ENCODE measurements at places on chromosomes 1 and 21.

GRCh38 chr1:32100807-32101708 lies 6.8 kb upstream of the KPNA6 start:
- no peak for DNase-seq

DNA sequence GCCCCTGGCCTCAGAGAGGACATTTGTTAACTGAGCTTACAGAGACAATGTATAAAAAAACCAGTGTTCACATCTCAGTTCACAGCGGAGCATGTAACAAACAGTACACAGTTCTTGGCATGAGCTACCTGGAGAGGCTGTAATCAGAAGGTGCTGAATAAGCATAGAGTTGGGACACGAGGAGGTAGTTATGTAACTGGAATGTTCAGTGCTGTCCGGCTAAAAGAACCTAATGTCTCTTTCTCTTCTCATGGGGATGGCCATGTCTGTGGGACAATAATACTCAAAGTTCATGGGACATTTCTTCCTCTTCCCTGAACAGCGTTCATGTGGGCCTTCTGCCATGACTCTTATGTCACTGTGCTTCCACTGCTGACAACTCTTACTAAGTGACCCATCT lies 17.2 kb upstream of the STX12 start:
- no peak for DNase-seq

GRCh38 chr1:71770121-71770520 lies 512.2 kb downstream of the NEGR1 start:
- no peak for DNase-seq

GRCh38 chr1:64469977-64470664 lies at the start of gene CACHD1:
CACHD1 (plus strand) TSS chr1:64470129; CDS start chr1:64470745, 616 bp downstream.
- peak; percentile 56 for DNase-seq

- DNase-seq, result no peak
These were observed 5.8 kb downstream of the KIF1B start for GRCh38 chr1:10216090-10216749.

DNA sequence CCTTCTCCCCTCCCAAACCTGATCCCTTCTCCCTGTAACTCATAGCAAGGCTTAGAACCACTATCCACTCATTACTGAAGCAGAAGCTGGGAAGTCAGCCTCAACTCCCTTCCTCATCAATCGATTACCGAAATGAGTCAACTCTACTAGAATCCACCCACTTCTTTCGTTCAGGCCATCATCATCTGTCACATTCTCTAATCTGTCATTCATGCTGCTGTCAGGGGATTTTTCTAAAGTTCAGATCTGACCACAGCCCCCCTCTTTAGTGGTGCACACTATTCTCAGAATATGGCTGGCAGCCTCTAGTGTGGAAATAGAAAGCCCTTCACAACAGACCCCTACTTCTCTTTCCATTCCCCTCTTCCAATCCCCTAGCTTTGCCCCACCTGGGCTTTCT lies 5.1 kb downstream of the NT5C1A start:
- DNase-seq, result no peak

DNA sequence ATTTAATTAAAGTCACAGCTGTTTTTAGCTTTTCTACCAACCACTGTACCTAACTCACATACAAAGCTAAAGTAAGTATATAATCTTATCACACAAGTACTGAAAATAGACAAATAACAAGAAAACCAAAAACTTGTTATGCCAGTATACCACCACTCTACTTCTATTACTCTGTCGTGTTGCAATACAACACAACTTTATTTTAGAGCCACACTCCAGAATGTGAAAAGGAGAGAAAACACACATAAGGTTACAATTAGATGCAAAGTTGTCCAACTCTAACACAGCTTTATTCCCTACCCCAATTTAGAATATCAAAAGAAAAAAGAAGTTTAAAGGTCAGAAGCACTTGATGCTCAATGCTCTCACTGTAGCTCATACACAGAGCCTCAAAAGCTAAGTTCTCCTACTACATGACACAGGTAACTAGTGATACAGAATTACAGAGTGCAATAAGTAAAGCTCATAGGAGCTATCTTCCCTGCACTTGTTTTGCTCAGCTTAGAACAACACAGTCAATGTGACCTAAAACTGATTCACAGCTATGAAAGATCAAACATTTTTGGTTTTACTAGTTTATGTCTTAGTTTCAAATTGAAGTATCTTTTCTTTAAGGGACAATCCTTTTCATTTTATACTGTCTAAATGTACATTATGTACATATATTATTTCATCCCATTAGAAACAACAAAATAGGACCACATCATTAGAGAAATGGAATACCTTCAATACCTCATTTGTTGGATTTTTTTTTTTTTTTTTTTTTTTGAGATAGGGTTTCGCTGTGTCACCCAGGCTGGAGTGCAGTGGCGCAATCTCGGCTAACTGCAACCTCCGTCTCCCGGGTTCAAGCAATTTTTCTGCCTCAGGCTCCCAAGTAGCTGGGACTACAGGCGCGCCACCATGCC lies 29.2 kb downstream of the EYA3 start:
- no peak for DNase-seq

DNA sequence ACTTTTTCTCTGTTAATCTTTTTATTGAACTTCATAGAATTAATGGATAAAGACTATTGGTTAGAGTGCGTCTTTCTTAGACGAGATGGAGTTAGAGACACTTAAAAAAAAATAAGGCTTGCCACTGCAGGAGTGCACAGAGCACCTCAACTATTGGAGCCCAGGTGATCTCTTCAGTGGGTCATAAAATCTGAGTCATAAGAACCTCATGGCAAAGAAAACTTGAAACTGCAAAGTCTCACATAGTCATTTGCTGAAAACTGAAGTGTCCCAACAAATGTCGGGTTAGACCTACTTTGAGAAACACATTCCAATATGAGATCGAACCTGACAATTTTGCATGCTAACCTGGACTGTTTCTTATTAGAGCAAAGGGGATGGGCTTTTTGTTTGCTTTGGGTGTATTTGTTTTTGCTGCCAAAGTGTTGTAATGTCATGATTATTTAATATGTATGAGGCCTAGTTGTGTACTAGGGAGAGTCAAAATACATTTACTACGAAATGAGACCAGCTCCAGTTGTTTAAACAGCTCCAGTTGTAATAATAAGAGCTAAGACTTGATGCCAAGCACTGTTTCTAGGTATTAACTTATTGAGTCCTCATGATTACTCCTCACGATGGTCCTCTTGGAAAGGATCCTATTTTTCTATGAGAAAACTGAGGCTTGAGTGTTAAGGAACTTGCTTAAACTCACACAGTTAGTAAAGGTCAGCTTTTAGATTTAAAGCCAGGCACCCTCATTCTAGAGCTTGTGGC lies 65.1 kb downstream of the DDR2 start:
- no peak for DNase-seq

DNA sequence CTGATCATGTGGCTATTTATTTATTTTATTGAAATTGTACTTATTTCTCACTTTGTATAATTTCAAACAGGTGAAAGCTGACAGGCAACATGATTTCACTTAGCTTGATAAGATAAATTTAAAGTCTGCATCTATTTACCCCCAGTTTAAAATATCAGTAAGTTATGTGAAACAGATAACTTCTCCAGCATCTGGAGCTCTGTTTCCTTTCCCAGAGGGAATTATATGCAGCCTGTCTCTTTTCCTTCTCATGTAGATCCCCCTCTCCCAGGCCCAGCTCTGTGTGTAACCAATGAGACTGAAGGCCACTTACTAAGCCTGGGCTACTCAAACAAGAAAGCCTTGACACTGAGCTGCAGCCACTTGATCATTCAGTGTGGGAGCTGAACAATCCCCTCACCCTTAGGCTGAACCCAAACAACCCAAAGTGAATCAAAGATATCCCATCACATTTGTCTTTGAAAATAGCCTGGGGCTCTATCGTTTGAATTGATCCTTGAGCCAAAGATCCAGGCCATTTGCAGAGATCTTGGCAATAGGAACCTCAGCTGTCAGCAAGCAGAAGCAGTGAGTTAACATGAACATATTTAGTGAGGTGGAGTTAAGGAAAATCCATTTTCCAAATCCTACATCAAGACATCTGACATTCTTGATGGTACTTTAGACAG lies 383.9 kb downstream of the TGFB2 start:
- DNase-seq, result no peak

GRCh38 chr1:65539266-65540131 lies 119.0 kb downstream of the LEPR start:
- DNase-seq, result no peak

DNA sequence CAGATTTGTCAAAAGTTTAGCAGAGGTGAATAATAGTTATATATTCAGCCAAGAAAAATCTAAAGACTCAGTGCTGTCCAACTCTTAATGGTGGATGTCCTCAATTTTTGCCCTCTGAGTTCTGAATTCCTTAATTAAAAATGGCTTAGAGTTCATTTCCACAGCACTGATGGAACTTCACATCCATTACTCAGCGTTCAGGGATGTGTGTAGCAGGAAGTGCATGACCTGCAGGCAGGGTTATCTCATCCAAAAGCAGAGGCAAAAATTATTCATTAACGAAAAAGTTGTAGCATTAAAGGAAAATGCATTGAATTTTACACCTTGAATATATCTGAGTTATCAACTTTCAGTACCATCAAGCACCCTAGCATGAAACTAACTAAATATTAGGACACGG lies 96.7 kb downstream of the ZP4 start:
- DNase-seq, result no peak

GRCh38 chr21:28299946-28300345 lies 692.7 kb downstream of the LTN1 start:
- no peak for DNase-seq

DNA sequence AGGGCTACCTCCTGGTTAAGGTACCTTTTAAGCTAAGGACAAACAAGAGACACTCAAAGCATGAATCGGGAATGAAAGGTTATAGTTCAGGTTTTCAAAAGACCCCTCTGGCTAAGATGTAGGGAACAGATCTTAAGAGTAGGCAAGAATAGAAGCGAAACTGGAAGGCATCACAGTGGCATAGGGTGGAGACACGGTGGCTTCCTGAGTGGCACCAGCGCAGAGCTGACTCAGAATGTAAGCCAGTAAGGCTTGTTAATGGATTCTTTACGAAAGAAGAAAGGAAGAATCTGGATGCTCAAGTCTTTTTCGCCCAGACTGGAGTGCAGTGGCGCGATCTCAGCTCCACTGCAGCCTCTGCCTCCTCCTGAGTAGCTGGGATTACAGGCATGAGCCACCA lies 21.2 kb downstream of the PADI6 start:
- peak; percentile 30 for DNase-seq

GRCh38 chr1:237566581-237566980 lies 324.1 kb downstream of the ZP4 start:
- DNase-seq, result no peak

DNA sequence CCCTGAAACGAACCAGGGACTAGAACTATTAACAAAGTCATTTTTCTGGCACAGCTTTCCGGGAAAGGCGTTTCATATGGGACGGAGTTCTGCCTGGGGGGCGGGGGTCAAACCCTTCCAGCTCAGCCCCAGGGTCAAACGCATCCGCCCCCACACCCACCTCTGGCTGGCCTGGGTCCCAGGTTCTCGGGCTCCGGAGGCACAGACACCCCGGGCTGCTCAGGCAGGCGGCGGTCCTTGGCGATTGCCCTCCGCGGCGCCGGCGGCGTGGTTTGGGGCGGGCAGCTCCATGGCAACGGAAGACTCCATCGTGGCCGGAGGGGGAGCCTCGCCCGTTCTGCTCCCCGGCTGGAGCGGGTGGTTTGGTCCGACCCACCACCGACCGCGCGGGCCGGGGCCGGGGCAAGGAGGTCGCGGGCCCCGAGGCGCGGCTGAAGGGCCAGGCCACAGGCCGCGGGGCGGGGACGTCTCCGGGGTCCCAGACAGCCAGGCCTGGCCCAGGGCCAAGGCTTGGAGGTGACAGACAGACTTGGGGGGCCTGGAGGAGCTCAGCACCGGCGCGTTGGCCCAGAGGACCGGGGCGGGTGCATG lies at the start of gene CFAP74:
Gene CFAP74 (minus strand): TSS at position 246 of the 591 bp plus-strand sequence. CDS start 12,830 bp downstream, outside the sequence.
- DNase-seq, result no peak

DNA sequence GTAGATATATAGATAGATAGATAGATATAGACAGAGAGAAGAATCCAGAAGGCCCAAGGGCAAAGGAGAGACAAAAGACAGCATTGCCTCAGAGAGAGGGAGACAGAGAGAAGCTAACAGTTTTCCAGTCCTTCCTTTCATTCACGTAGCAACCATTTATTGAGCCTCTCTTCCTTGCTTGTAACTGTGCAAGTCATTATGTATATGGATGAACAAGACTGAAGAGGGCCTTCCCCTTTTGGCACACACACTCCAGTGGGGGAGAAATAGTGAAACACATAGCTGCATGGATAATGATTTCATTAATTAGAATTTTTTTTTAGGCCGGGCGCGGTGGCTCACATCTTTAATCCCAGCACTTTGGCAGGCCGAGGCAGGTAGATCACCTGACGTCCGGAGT lies 74.8 kb upstream of the PUM1 start:
- no peak for DNase-seq

- DNase-seq, result no peak
These were observed 27.0 kb downstream of the IL10RB start for GRCh38 chr21:33293136-33293535.

DNA sequence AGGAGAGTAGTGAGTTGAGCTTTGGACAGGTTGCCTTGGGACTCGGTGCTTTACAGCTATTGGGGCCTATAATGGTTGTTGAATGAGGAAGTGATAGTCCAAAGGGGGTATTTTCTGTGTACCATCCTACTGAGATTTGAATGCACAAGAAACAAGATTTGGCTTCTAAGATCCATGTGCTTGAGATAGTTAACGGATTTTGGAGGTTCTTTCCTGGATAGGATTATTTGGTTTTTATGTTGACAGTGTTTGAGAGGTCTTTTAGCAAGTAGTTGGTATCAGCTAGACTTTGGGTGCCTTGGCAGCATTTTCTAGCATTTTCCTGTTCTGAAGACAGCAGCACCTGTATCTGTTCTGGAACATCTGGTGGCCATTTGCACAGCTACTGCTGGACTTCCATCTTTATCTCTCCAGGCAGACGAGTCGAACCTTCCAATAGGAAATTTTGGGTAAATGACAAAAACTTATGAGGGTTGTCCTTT lies 3.6 kb upstream of the SCAF4 start:
- DNase-seq, result no peak

- no peak for DNase-seq
These were observed 112.9 kb upstream of the WARS2 start for GRCh38 chr1:119253366-119253765.

DNA sequence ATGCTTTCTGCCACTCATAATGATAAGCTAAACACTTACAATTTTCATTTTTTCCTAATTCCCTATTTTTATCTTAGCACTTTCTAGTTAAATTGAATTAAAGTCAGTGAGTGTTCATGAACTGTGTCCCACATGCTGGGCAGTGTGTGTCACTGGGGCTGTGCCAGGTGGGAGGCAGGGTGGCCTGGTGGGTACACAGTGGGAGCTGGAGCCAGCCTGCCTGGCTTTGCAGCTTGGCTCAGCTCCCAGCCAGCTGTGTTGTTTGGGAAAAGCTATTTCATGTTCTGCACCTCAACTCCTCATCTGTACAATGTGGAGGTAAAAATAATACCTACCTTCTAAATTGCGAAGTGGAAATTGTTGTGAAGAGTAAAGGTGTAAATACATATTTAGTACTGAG lies 238.4 kb downstream of the PLA2G4A start:
- DNase-seq, result no peak

GRCh38 chr1:117571496-117571895 lies 34.4 kb upstream of the TENT5C start:
- no peak for DNase-seq

DNA sequence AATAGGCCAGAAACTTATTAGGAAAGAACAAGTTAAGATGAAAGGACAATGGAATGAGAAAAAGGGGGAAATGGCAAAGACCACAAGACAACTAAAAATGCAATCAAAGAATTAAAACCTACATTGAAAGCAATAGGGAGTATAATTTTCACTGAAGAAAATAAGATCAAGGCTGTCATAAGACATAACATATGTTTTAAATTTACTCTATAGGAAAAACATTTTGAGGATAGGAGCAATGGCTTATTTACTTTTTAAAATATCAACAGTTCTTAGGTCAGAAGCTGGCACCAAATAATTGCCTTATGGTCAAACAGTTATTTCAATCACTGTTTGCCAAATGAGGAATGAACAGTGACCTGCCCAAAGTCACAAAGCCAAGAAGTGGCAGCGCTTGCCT lies 171.2 kb upstream of the HOOK1 start:
- no peak for DNase-seq
